Activated CD4-positive, alpha-beta memory T cell treated with anti-CD3 and anti-CD28 coated beads for 36 hours (primary cell): ENCODE measurements at places on chromosomes 6 and 20. TPM values are rescaled to one million over a fixed set of nuclear protein-coding genes. Genes with fewer than 3 reads are reported as not detected.

Gene WFDC12
- total RNA-seq = not detected

- H3K36me3 ChIP-seq = no peaks in the 10 kb centered on the region
- no peak for DNase-seq
- H3K27ac ChIP-seq = no peak overlapping the region
- H3K27me3 ChIP-seq = no peaks in the 10 kb centered on the region
Measured at GRCh38 chr6:45184937-45185336, 143.2 kb upstream of the RUNX2 start.

DNA sequence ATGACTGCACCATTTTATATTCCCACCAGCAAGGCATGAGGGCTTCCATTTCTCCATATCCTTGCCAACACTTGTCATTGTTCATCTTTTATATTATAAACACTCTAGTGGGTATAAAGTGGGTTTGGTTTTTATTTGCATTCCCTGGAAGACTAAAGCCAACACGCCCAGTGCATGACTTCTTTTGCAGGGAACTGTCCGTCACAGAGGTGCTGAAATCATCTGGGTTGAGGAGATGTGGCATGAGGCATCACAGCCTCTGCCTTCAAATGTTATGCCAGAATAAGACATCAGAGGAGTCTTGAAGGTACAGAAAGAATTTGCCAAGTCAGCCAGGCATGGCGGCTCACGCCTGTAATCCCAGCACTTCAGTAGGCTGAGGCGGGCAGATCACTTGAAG lies 29.9 kb upstream of the FAM210B start:
- H3K27me3 ChIP-seq = peaks cover 21% of the 10 kb centered on the region
- no peak overlapping the region for H3K27ac ChIP-seq
- H3K36me3 ChIP-seq = no peaks in the 10 kb centered on the region
- no peak for DNase-seq

- H3K27ac ChIP-seq = no peak overlapping the region
- peaks cover 9% of the 10 kb centered on the region for H3K4me1 ChIP-seq
- peaks cover 52% of the 10 kb centered on the region for H3K27me3 ChIP-seq
- no peak for DNase-seq
- no peak overlapping the region for H3K4me3 ChIP-seq
Measured at GRCh38 chr6:30175765-30176164, 12.4 kb downstream of the TRIM15 start.

GRCh38 chr6:44011350-44011920 lies 115.8 kb downstream of the MRPL14 start:
- no peak overlapping the region for H3K27ac ChIP-seq
- no peak for DNase-seq
- H3K36me3 ChIP-seq = no peaks in the 10 kb centered on the region
- H3K4me1 ChIP-seq = peaks cover 2% of the 10 kb centered on the region
- no peak overlapping the region for H3K4me3 ChIP-seq

- no peak overlapping the region for H3K27ac ChIP-seq
- H3K36me3 ChIP-seq = no peaks in the 10 kb centered on the region
- H3K4me3 ChIP-seq = no peak overlapping the region
- no peak for DNase-seq
Measured at GRCh38 chr6:125220712-125221111, 67.1 kb downstream of the TPD52L1 start.

Gene HCRTR2
- not detected for total RNA-seq

DNA sequence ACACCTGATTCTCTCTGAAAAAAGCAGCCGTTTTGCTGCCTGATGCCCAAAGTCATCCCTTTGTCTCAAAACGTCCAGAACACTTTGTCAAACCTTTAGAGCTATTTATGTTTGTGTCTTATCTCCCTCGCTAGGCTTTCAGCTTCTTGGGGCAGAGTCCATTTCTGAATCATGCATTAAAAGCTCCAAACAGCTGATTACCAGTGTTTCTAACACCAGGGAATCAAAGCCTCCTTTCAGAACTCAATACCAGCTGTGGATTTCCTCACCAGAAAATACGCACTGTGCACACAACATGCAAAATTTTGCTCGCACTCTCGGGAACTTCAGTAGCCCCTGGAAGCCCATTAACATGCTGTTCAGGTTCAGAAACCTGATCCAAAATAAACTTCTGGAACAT lies 333.3 kb downstream of the HACE1 start:
- H3K4me1 ChIP-seq = peaks cover 5% of the 10 kb centered on the region
- no peak overlapping the region for H3K4me3 ChIP-seq
- peaks cover 7% of the 10 kb centered on the region for H3K27me3 ChIP-seq
- H3K27ac ChIP-seq = no peak overlapping the region

- H3K4me1 ChIP-seq = no peaks in the 10 kb centered on the region
- no peak overlapping the region for H3K27ac ChIP-seq
- no peak overlapping the region for H3K4me3 ChIP-seq
- no peaks in the 10 kb centered on the region for H3K36me3 ChIP-seq
Measured at GRCh38 chr6:141764388-141764787, 368.3 kb upstream of the GJE1 start.

- H3K4me3 ChIP-seq = no peak overlapping the region
- peaks cover 3% of the 10 kb centered on the region for H3K4me1 ChIP-seq
- H3K36me3 ChIP-seq = peaks cover 38% of the 10 kb centered on the region
- H3K27ac ChIP-seq = no peak overlapping the region
Measured at GRCh38 chr20:61976644-61977418, 88.8 kb downstream of the TAF4 start.

DNA sequence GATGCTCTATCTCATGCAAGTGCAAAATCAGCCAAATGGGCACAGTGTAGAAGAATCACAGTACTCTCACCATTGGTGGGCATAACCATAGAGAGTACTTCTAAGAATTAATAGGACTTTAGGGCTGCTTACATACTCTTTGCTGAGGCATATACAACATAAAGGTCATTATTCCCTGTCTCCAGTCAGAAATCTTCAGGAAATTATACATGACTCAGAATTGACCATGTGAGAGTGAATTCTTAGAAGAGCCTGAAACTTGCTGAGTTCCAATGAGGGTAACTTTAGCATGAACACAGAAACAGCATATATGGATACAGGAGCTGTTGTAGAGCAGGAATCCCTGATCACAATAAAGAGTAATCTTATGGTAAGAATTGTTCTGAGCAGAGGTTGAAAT lies 498.7 kb downstream of the TENT5A start:
- H3K4me1 ChIP-seq = no peaks in the 10 kb centered on the region
- no peaks in the 10 kb centered on the region for H3K36me3 ChIP-seq
- DNase-seq = no peak
- H3K27me3 ChIP-seq = no peaks in the 10 kb centered on the region
- no peak overlapping the region for H3K4me3 ChIP-seq

DNA sequence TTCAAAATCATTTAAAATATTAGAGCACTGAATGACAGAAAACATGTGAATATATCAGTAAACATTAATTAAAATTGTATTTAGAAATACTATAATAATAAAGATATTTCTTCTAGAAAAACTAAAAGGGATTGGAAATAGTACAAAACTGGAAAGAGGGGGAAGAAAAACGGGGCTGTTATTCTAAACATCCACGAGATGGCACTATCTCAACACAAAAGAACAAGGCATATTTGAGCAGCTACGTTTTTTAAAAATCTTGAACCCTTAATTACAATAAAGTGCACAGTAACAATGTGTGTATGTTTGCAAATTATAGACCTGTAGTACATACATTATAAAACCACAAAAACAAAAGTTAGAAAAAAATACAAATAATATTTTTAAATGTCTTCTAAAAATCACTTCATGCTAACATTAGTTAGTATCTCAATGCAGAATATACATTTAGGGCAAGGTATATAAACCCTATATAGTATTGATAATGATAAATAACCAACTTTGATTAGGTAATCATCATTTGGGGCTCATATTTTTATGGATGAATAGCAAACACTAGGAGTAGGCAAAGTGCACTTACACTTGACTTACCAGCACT lies 42.5 kb upstream of the PNISR start:
- H3K4me3 ChIP-seq = no peak overlapping the region
- DNase-seq = no peak
- H3K27me3 ChIP-seq = no peaks in the 10 kb centered on the region

Gene GPX5
- not detected for total RNA-seq

- peaks cover 2% of the 10 kb centered on the region for H3K27me3 ChIP-seq
- H3K36me3 ChIP-seq = no peaks in the 10 kb centered on the region
- H3K4me3 ChIP-seq = no peak overlapping the region
- DNase-seq = no peak
Measured at GRCh38 chr6:135902756-135903331, 51.3 kb downstream of the PDE7B start.

GRCh38 chr6:140203661-140204147 lies 829.3 kb upstream of the CITED2 start:
- DNase-seq = no peak
- peaks cover 2% of the 10 kb centered on the region for H3K27me3 ChIP-seq
- H3K4me3 ChIP-seq = no peak overlapping the region
- no peaks in the 10 kb centered on the region for H3K36me3 ChIP-seq
- no peak overlapping the region for H3K27ac ChIP-seq

- peaks cover 13% of the 10 kb centered on the region for H3K27me3 ChIP-seq
- H3K27ac ChIP-seq = no peak overlapping the region
- DNase-seq = no peak
Measured at GRCh38 chr6:151154418-151154817, 85.3 kb upstream of the AKAP12 start.

- no peak overlapping the region for H3K4me3 ChIP-seq
- no peaks in the 10 kb centered on the region for H3K36me3 ChIP-seq
- no peak overlapping the region for H3K27ac ChIP-seq
- no peaks in the 10 kb centered on the region for H3K27me3 ChIP-seq
- H3K4me1 ChIP-seq = no peaks in the 10 kb centered on the region
- DNase-seq = no peak
Measured at GRCh38 chr20:63774306-63774705, 34.7 kb downstream of the SLC2A4RG start.

Gene CST9
- not detected for total RNA-seq

Gene SPATA2
- 7.9 TPM for total RNA-seq

GRCh38 chr6:53497905-53498304 lies 47.0 kb downstream of the GCLC start:
- no peak overlapping the region for H3K4me3 ChIP-seq
- H3K36me3 ChIP-seq = peaks cover 16% of the 10 kb centered on the region
- H3K27ac ChIP-seq = no peak overlapping the region
- DNase-seq = no peak
- peaks cover 21% of the 10 kb centered on the region for H3K4me1 ChIP-seq

DNA sequence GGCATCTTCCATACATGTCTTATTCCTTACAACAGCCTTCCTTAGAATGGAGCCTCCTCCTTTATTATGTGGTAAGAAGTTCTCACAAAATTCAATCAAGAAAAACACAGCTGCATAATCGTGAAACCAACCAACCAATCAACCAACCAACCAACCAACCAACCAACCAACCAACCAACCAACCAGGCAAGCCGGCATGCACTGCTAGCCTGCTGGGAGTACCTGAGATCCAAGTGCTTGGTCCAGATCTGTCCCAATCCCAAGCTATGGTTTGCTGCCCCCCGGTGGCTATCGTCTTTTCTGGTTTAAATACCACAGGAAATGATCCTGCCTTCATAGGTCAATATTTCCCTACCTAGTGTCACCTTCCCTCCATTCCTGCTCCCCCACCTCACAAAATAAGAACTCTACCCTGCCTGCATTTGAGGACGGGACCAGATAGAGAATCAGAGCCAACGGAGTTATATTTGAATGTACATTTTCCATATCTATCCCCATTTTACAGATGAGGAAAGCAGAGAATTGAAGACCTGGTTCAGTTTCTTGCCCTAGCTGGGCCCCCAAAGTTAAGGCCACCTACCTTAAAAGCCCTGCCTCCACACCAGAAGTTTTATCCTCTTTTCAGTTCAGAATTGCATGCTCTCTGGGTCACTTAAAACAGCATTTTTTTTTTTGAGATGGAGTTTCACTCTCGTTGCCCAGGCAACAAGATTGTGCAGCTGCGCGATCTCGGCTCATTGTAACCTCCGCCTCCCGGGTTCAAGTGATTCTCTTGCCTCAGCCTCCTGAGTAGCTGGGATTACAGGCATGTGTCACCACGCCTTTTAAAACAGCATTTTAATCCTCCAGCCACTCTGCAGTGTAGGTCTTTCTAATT lies 27.1 kb downstream of the RAB44 start:
- no peak overlapping the region for H3K27ac ChIP-seq
- H3K4me3 ChIP-seq = no peak overlapping the region
- H3K27me3 ChIP-seq = no peaks in the 10 kb centered on the region
- H3K36me3 ChIP-seq = no peaks in the 10 kb centered on the region

- H3K27me3 ChIP-seq = no peaks in the 10 kb centered on the region
- no peak overlapping the region for H3K27ac ChIP-seq
- no peak overlapping the region for H3K4me3 ChIP-seq
Measured at GRCh38 chr6:110622912-110623578, 146.6 kb upstream of the SLC22A16 start.

DNA sequence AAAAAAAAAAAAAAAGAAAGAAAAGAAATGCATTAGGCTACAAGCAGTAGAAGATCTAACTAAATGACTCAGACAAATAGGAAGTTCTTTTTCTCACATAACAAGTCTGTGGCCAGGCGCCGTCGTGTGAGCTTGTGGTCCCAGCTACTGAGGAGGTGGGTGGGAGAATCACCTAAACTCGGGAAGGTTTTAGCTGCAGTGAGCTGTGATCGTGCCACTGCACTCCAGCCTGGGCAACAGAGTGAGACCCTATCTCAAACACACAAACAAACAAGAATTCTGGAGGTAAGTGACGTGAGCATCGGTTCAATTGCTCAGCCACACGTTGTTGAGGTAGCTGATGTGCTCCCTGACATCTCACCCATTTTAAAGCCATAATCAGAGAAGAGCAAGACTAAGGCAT lies 37.9 kb upstream of the SLC23A2 start:
- no peak overlapping the region for H3K27ac ChIP-seq
- H3K4me3 ChIP-seq = no peak overlapping the region
- H3K4me1 ChIP-seq = peaks cover 6% of the 10 kb centered on the region
- no peaks in the 10 kb centered on the region for H3K36me3 ChIP-seq

Gene OOEP
- total RNA-seq = not detected

Gene TRIM40
- not detected for total RNA-seq

Gene TRDN
- total RNA-seq = not detected

GRCh38 chr20:64106981-64107735 lies at the start of gene NPBWR2:
NPBWR2 (minus strand) TSS chr20:64107565; CDS start chr20:64106831, 734 bp downstream.
- H3K4me3 ChIP-seq = no peak within 1 kb of the TSS
- no peak within 1 kb of the TSS for H3K27ac ChIP-seq
- peak; percentile 30 for DNase-seq

- H3K4me3 ChIP-seq = no peak overlapping the region
- no peaks in the 10 kb centered on the region for H3K27me3 ChIP-seq
- H3K36me3 ChIP-seq = peaks cover 53% of the 10 kb centered on the region
- no peak overlapping the region for H3K27ac ChIP-seq
Measured at GRCh38 chr6:14129575-14129974, 12.0 kb downstream of the CD83 start.

Gene RNF182
- total RNA-seq = not detected

DNA sequence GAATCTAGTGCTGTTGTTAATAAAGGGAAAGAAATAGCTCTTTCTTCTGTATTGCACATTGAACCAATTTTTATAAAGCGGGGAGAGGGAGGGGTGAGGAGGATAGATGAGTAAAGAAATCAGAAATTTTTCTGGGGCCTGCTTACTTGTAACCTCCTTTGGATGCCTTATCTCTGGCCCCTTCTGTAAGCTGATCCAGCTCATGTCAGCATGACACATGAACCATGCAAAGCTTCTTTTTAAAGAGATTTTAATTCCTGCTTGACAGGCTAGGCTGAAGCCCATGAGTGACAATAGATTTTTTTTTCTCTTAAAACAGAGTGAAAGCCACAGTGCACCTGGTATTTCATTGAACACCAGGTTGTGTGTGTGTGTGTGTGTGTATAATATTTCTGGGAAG lies 325.3 kb downstream of the PRL start:
- H3K27me3 ChIP-seq = no peaks in the 10 kb centered on the region
- H3K27ac ChIP-seq = no peak overlapping the region
- DNase-seq = no peak
- no peaks in the 10 kb centered on the region for H3K4me1 ChIP-seq
- no peaks in the 10 kb centered on the region for H3K36me3 ChIP-seq

- no peak overlapping the region for H3K27ac ChIP-seq
- H3K36me3 ChIP-seq = no peaks in the 10 kb centered on the region
- no peak overlapping the region for H3K4me3 ChIP-seq
- DNase-seq = no peak
Measured at GRCh38 chr6:46254946-46255345, 84.2 kb upstream of the ENPP5 start.
